Ovary (tissue), 10 donors: ENCODE measurements at places on chromosomes 1 and 21.

- no peak overlapping the region for H3K4me3 ChIP-seq
- DNase-seq: no peak
- no peak overlapping the region for H3K27ac ChIP-seq
- no peaks in the 10 kb centered on the region for H3K36me3 ChIP-seq
Observed at GRCh38 chr1:194309269-194309668, 1122.9 kb upstream of the B3GALT2 start.

DNA sequence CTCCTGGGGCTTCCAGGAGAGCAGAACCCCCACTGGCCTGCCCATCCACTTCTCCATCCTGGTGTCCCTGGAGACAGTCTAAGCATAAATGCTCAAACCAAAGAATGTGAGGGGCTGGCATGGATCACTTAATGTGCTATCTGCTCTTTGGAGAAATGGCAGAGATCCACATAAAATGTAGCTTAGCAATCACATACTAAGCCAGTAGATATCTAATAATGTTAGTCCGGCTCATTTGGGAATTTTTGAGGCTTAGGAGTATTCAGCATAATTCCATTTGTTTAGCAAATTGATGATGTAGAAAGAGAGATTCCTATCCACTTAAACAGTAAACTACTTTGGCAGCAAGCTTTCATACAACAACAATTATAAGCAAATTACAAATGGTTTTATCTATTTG, 90.7 kb downstream of the TENT5C start:
- no peaks in the 10 kb centered on the region for H3K27me3 ChIP-seq
- no peaks in the 10 kb centered on the region for H3K36me3 ChIP-seq
- H3K27ac ChIP-seq: no peak overlapping the region
- H3K4me1 ChIP-seq: peaks cover 2% of the 10 kb centered on the region
- no peak overlapping the region for H3K4me3 ChIP-seq

GRCh38 chr1:21896652-21897532, 40.2 kb downstream of the HSPG2 start:
- no peaks in the 10 kb centered on the region for H3K27me3 ChIP-seq
- no peaks in the 10 kb centered on the region for H3K36me3 ChIP-seq
- H3K27ac ChIP-seq: no peak overlapping the region
- no peak overlapping the region for H3K4me3 ChIP-seq

DNA sequence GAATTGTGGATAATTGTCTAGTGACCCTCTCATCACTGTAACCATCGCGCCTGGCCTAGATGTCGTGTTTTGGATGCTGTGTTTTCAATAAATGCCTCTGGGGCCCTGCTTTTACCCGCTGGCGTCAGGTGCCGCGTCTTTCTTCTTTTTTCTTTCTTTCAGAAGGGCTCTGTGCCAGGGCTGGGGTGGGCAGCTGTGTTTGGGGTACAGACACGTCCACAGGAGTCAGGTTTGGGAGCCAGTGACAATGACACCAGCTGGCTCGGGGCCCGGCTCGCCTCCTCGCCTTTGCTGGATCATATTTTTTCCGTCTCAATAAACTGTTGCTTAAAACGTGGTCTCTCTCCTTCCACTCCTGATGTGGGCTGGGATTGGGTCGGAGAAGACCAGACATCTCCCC, 16.1 kb downstream of the TMEM201 start:
- H3K4me1 ChIP-seq: no peaks in the 10 kb centered on the region
- no peak overlapping the region for H3K27ac ChIP-seq
- no peak overlapping the region for H3K4me3 ChIP-seq
- H3K27me3 ChIP-seq: no peaks in the 10 kb centered on the region
- no peak for DNase-seq
- no peaks in the 10 kb centered on the region for H3K36me3 ChIP-seq
